WTC11 (cell line): ENCODE measurements at places on chromosomes 5 and 9. TPM values are rescaled to one million over a fixed set of nuclear protein-coding genes. Genes with fewer than 3 reads are reported as not detected.

GRCh38 chr5:10671041-10672008 is 89.7 kb downstream of the DAP start:
- DNase-seq, result no peak

- DNase-seq, result no peak
These were observed 1.5 kb downstream of the VDAC1 start for GRCh38 chr5:134003064-134003816.

DNA sequence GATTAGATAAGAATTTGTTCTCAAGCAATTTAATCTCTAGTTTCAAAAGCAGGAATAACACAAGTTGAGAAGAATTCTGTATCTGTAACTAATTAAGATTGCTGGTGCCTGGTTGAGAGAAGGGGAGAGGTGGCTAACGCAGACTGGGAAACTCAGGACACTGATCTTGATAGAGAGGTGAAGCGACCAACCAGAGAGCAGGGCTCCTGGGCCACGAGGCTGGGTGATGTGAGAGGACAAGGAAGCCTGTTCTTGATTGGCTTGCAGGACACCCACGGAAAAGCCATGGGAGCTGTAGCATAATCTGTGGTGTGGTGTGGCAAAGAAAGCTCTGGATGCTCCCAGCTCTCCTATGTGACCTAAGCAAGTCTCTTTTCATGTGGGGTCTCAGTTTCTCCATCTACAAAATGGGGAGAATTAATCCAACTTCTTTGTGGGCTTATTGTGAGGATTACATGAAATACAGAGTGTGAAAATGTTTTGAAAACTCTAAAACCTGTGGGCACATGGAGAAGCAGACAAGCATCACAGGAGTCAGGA is 594.1 kb upstream of the BRINP1 start:
- peak; percentile 38 for DNase-seq

Gene IL5
- total RNA-seq, result not detected in 3 replicates

Gene APBA1
- total RNA-seq, result 0.34 to 0.94 TPM (median 0.44 TPM) in 3 replicates

Gene LCN1
- not detected in 3 replicates for total RNA-seq

GRCh38 chr9:110782701-110783100 is 114.1 kb downstream of the MUSK start:
- DNase-seq, result no peak

Gene NEUROG1
- total RNA-seq, result 0.13 to 0.18 TPM in 2 of 3 replicates, not detected in the other

Gene KCNV2
- total RNA-seq, result not detected in 3 replicates

DNA sequence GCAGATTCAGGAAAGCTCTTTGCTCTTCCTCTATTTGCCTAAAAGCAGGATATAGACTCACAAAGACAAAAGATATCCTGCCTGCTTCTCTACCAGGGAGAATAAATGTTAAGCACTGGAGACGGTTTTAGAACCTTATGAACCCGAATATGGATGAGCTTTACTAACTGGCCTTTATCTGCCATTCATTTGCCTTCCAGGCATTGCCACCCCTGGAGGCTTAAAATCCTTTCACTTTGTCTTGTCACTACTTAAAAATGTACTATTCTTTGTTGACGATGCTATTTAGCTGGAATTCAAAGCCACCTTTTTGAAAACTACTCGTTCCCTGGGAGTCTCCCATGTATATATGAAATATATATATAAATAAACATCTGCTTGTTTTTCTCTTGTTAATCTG is 23.2 kb upstream of the LVRN start:
- DNase-seq, result no peak

Gene ISCA1
- 32.1 to 36.5 TPM (median 35.5 TPM) in 3 replicates for total RNA-seq

GRCh38 chr9:6944093-6944551 is 186.3 kb downstream of the KDM4C start:
- no peak for DNase-seq

DNA sequence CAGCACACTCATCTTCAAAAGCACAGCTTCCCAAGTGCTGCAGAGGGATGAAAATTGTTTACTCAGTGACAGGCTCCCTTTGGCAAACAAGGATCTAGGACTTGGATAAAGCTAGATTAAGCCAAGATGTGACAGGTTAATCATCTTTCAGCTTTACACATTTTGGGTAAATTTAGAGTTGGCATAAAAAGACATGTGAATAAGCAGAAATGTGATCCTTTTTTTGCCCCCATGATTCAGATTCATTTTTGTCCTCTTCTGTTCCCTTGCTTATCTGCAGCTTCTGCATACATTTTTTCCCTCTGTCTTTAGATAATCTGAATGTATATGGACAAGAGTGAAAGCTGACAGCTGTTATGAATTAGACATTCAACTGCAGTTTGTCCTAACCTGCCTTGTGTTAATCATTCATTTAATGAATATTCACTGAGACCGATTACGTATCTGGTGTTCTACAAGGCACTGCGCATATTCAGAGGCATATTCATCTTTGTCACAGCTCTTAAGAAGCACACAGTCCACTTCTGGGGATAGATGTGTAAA is 19.6 kb downstream of the ADAMTSL1 start:
- DNase-seq, result no peak

DNA sequence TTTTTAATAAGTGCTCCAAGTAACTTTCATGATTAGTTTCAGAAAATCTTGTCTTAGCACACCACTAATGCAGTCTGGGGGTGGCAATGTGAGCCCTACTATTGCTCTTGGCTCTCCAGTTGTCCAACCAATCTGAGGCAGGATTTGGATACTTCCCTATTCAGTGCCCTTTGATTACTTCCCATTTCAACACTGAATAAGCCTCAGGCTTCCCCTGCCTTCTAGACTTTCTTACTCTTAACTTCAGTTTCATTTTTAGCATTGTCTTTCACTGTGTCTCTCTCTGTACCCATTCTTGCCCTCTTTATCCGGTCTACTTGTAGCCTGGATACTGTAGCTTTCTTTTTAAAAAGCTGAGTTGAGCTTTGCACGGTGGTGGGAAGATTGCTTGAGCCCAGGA is 186.1 kb downstream of the C9orf152 start:
- DNase-seq, result no peak

DNA sequence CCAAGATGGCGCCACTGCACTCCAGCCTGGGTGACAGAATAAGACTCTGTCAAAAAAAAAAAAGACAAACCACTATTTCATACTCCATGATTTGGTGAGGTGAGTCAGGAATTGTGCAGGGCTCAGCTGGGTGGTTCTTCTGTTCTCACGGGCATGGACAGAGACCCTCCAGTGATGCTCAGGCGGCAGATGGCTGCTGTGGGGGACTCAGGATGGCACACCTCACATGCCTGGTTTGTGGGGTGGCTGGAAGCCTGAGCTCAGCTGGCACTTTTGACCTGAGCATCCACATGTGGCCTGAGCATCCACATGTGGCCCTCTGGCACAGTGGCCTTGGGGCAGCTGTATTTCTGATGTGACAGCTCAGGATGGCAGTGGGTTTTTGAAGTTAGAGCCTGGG is 217.2 kb downstream of the IRX2 start:
- no peak for DNase-seq

GRCh38 chr5:16934677-16935153 is 1.4 kb downstream of the MYO10 start:
- DNase-seq, result no peak

GRCh38 chr5:51465165-51465564 is 81.9 kb downstream of the ISL1 start:
- DNase-seq, result no peak

Gene PCDHB4
- 2.3 to 2.6 TPM (median 2.3 TPM) in 3 replicates for total RNA-seq

Gene IL3
- not detected in 3 replicates for total RNA-seq

Gene FRRS1L
- 0.71 to 1.1 TPM (median 1.0 TPM) in 3 replicates for total RNA-seq

GRCh38 chr5:96716007-96716406 is 53.8 kb downstream of the CAST start:
- no peak for DNase-seq

- DNase-seq, result no peak
These were observed 13.7 kb upstream of the GRIA1 start for GRCh38 chr5:153476767-153477166.

Gene SAP30L
- 25.6 to 33.5 TPM (median 32.0 TPM) in 3 replicates for total RNA-seq

DNA sequence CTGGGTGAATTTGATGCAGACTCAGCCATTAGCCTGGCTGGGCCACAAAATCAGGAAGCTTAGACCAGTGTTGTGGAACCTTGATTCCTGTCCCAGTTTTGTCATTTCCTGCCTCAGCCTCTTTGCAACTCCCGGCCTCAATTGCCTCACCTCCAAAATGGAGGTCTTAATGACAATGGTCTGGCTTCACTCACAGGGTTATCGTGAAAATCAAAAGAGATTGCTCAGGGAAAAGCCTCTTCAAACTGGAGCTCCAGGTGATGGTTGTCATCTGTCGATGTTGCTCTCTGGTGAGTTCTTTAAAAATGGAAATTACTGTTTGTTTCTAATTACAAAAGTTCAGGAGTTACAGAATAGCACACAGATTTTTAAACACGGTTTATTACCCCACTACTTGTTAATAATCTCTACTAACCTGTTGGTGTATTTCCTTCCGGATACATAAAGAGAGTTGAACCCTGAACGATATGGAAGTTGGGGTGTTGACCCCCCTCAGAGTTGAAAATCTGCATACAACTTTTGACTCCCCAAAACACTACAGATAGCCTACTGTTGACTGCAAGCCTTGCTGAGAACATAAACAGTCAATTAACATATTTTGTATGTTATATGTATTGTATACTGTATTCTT is 109.9 kb upstream of the CPEB4 start:
- DNase-seq, result no peak

Gene EPB41L4A
- 5.2 to 8.3 TPM (median 6.5 TPM) in 3 replicates for total RNA-seq

- no peak for DNase-seq
These were observed 28.7 kb downstream of the DNAJC21 start for GRCh38 chr5:34957857-34958690.

Gene PCDHGB1
- 4.9 to 5.6 TPM (median 5.5 TPM) in 3 replicates for total RNA-seq

GRCh38 chr5:126166368-126166767 is 256.8 kb upstream of the GRAMD2B start:
- DNase-seq, result no peak

DNA sequence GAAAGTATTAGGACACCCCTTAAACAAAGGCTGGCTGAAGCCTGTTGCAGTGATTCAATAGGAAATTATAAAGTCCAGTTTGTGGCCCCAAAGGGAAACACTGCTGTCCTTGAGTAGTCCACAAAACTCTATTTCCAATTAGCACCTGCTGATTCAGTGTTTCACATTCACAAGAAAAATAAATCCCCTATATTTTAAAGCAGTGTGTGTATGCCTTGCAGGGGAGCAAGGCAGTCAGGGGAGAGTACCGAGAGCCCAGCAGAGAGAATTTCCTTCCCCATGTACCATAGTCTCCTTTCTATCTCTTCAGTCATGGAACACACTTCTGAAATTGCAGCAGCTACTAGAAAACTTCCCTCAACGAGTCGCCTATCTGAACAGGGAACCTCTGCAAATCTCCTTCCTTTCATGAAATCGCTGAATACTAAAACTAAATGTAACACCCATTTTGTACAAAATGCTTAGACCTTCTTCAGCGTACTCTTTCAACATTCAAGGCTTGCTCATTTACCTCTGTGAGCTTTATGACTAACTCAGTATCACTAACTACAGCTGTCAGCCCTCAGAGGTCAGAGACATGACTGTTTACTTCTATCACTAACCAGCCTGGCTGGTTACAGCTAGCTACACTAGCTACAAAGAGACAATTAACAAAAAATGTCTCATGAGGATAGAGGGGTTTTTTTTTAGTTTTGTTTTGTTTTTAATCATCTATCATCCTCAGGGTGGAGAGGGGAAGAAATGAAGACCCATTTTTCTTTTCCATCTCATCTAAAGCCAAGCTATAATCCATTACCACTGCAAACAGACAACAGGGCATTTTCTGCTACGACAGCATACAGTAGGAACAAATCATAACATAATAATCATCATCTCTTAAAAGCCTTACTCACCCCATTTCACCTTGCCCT is 188.7 kb downstream of the EBF1 start:
- DNase-seq, result no peak

DNA sequence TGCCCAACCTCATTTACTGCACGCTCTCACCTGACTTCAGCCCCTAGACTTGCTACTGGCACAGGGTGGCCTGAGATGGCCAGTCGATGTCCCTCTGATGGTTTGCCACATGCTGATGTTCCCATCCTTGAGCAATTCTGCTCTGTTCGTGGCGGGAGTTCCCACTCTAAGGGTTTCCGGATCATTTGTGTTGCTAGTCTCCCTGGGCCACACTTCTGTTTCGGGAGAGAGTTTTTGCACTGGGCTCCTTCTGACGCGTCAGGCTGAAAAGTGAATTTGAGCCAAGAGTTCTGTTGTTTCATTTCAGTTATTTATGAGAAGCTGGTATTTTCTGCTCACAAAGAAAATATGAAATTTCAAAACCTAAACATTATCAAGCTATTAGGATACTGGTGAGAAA is 597.7 kb downstream of the BNC2 start:
- DNase-seq, result no peak

Gene TAF11L5
- not detected in 3 replicates for total RNA-seq
